A549 treated with dexamethasone at 1 μM for 4 hours (cell line): ENCODE measurements at places on chromosomes 4 and X. TPM values are rescaled to one million over a fixed set of nuclear protein-coding genes. Genes with fewer than 3 reads are reported as not detected.

Gene PAK3
- total RNA-seq, result 0.02 to 0.16 TPM (median 0.04 TPM) in 4 of 5 replicates, not detected in the other

Gene CLGN
- total RNA-seq, result 4.9 to 6.1 TPM (median 5.1 TPM) in 5 replicates

Gene CCDC120
- 1.8 to 4.0 TPM (median 3.5 TPM) in 5 replicates for total RNA-seq

Gene PSAPL1
- total RNA-seq, result 0.29 to 0.51 TPM (median 0.36 TPM) in 5 replicates

Gene RENBP
- total RNA-seq, result 0.09 to 0.20 TPM (median 0.09 TPM) in 3 of 5 replicates, not detected in the others

Gene PHKA1
- total RNA-seq, result 23.5 to 33.3 TPM (median 30.8 TPM) in 5 replicates

Gene MAP7D3
- 12.2 to 16.6 TPM (median 15.4 TPM) in 5 replicates for total RNA-seq

Gene LYAR
- total RNA-seq, result 28.2 to 34.5 TPM (median 32.8 TPM) in 5 replicates

Gene SPANXN4
- not detected in 5 replicates for total RNA-seq

Gene CTAG1B
- total RNA-seq, result not detected in 5 replicates

Gene IGFBP7
- total RNA-seq, result 188 to 304 TPM (median 228 TPM) in 5 replicates

Gene GLRA2
- total RNA-seq, result not detected in 5 replicates

Gene ZXDA
- 1.2 to 2.2 TPM (median 1.7 TPM) in 5 replicates for total RNA-seq

Gene ZNF157
- 0.05 TPM in 2 of 5 replicates, not detected in the others for total RNA-seq

Gene TIGD4
- 0.09 to 0.21 TPM (median 0.16 TPM) in 5 replicates for total RNA-seq

Gene DDIT4L
- total RNA-seq, result 0.16 to 0.27 TPM (median 0.24 TPM) in 5 replicates

Gene OGT
- total RNA-seq, result 23.8 to 50.0 TPM (median 36.7 TPM) in 5 replicates

Gene ATP7A
- 3.3 to 5.8 TPM (median 4.6 TPM) in 5 replicates for total RNA-seq

Gene APELA
- not detected in 5 replicates for total RNA-seq

Gene IBSP
- total RNA-seq, result not detected in 5 replicates
